Karpas-422 (cell line): ENCODE measurements at places on chromosomes 11 and 22.

DNA sequence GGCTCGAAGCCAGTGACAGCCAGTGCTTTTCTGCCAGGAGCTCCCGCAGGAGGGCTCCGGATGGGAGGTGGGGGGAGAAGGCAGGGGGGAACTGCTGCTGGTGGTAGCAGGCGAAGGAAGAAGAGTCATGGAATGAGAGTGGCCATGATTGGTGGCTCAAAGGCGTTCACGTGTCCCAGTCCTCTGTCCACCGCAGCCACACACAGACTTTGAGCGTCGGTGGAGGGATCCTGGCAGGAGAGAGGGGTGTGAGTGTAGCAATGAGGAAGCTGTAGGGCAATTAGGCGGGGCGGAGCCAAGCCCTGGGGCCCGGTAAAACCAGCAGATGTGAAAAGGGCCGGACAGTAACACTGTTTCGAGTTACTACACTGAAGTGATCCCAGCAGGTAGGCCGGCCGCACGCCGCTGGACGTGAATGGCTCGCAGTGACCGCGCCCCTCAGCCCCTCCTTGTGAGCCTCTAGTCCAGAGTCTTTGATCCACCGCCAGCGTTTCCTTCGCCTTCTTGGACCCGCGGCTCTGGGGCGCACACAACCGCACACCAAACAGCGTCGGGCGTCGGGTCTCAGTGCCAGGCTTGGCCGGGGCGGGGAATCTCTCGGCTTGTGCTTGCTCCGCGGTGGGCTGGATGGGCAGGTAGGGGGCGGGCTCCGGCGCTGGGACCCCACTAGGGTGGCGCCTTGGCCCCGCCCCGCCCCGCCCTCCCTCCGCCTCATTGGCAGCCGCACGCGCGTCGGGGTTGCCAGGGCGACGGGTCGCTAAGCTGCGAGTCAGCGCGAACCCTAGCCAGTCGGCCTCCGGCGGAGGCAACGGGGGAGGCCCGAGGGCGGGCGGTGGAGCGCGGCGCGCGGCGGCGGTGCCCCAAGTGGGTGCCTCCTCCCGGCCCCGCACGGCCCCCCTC lies at the start of gene LRRC10B:
Gene LRRC10B (plus strand): TSS at position 788 of the 900 bp plus-strand sequence. CDS start 250 bp downstream, outside the sequence.
- H3K4me1 ChIP-seq, result peaks cover 15% of the 10 kb centered on the region
- H3K27ac ChIP-seq, result no peak within 1 kb of the TSS
- no peaks in the 10 kb centered on the region; the same call in 1 of the 2 replicates for H3K27me3 ChIP-seq

DNA sequence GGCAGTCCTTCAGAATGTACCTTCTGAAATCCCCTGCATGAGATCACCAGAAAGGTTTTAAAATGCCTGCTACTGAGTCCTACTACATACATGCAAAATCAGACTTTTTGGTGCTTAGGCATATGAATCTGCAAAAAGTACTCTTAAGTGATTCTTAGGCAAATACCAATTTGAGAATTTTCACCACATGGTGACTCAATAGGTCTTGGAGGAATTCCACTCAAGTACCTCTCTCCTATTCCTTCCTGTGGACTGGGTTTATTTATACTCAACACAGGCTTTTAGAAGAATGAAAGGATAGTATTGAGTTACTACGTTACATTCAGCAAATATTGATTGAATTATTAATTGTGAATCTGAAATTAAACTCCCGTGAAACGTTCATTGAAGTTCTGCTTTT lies 223.9 kb downstream of the CNTN5 start:
- H3K27ac ChIP-seq, result no peak overlapping the region
- no peaks in the 10 kb centered on the region for H3K4me1 ChIP-seq
- DNase-seq, result no peak
- no peaks in the 10 kb centered on the region for H3K36me3 ChIP-seq

DNA sequence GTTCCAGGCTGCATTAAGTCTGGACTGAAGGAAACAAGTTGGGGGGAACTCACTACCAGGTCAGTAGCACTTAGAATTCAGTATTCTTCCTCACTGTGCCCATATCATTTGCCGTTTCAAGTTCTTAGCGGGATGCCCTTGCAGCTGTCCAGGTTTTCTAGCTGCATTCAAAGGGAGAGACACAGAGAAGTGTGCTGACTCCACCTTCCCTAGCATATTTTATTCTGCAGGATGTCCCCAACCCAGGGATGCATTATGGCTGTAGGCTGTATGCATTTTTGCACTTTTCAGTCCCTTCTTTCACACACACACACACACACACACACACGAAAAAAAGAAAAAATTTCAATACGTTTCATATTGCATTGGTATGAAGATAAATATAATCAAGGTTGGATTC lies 35.8 kb upstream of the MAPK1 start:
- H3K27ac ChIP-seq, result no peak overlapping the region
- H3K4me3 ChIP-seq, result no peak overlapping the region
- H3K36me3 ChIP-seq, result no peaks in the 10 kb centered on the region
- H3K4me1 ChIP-seq, result no peaks in the 10 kb centered on the region
- no peaks in the 10 kb centered on the region for H3K27me3 ChIP-seq

DNA sequence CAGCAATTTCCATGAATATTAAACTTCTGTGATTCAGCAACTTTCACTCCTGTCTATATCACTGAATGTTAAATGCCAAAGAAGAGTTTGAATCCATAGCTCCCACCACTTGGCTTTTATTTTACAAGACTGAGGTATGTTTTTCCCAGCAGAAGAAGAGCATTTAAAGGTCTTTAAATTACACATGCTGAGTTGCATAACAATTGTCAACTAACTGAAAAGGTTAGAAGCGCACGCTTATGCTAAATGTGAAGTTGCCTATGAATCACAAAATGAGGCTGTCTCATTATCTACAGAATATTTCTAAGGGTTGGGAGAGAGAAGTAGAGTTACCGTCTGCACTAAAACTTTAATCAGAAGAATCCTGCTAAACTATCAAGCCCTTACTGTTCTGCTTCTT lies 1086.3 kb downstream of the FAM181B start:
- no peaks in the 10 kb centered on the region for H3K27me3 ChIP-seq
- no peak overlapping the region for H3K4me3 ChIP-seq
- no peak for DNase-seq
- no peak overlapping the region for H3K27ac ChIP-seq
- no peaks in the 10 kb centered on the region for H3K4me1 ChIP-seq

- H3K27ac ChIP-seq, result no peak overlapping the region
- H3K36me3 ChIP-seq, result no peaks in the 10 kb centered on the region
- H3K27me3 ChIP-seq, result no peaks in the 10 kb centered on the region
- H3K4me1 ChIP-seq, result no peaks in the 10 kb centered on the region
- H3K4me3 ChIP-seq, result no peak overlapping the region
- no peak for DNase-seq
Observed at GRCh38 chr11:114131461-114131864, 72.0 kb downstream of the ZBTB16 start.

DNA sequence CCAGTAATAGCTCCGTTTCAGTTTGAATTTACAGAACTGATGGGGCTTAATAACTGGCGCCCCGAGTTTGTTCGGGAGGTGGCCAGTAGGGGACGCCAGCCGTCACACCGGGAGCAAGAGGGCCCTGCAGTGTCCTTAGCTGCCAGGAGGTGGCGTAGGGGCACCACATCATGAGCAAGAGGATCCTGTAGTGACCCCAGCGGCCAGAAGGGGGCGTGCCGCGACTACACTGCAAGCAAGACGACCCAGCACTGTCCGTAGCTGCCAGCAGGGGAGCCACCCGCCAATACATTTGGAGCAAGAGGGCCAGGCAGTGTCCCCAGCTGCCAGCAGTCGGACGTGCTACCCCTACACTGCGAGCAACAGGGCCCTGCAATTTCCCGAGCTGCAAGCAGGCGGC lies 663.7 kb upstream of the B3GAT1 start:
- no peak overlapping the region for H3K4me3 ChIP-seq
- H3K36me3 ChIP-seq, result no peaks in the 10 kb centered on the region
- no peak overlapping the region for H3K27ac ChIP-seq
- DNase-seq, result peak; percentile 81
- no peaks in the 10 kb centered on the region for H3K4me1 ChIP-seq

DNA sequence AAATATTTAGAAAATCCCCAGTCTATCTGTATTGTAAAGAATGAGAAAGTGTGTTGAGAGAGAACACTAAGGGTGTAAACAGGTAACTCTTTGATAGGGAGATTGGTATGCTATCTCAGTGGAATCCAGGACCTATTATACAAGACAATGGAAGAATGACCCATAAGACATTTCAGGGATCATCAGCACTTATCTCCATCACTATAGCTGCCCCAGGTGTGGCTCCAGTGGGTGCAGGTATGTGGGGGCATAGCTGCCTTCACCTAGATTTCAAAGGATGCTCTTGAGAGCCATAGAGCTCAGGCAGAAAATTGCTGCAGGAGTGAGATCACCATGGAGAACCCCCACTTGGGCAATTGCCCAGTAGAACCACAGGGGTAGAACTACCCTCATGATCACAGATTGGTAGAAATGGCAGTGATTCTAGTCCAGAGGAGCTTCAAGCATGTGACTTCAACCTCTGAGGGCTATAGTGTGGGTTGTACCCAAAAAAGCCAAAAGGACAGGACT lies 252.3 kb upstream of the TBCEL start:
- H3K27me3 ChIP-seq, result no peaks in the 10 kb centered on the region
- no peak overlapping the region for H3K4me3 ChIP-seq
- H3K4me1 ChIP-seq, result no peaks in the 10 kb centered on the region

DNA sequence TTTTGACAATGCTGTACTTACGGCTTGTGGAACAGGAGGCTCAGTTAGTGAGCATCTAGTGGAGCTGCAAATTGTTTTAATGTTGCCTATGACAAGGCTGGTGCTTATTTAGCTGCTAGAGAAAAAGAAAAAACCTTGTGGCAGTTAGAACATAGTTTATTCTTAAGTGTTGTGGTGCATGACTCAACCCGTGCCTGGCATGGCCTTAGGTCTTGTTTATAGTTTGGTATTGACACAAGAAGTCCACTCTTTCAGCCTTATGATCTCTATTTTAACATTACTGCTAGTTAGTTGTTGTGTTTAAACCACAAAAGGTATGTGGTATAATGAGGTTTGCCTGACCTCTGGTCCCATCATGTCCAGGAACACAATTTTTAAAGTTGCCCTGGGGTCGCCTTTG lies 744.6 kb downstream of the FAM181B start:
- H3K36me3 ChIP-seq, result no peaks in the 10 kb centered on the region
- no peaks in the 10 kb centered on the region for H3K4me1 ChIP-seq
- no peak for DNase-seq

- no peak overlapping the region for H3K27ac ChIP-seq
- H3K27me3 ChIP-seq, result no peaks in the 10 kb centered on the region
- no peak for DNase-seq
- H3K36me3 ChIP-seq, result no peaks in the 10 kb centered on the region
Observed at GRCh38 chr22:17370766-17371432, 1.6 kb downstream of the CECR2 start.

DNA sequence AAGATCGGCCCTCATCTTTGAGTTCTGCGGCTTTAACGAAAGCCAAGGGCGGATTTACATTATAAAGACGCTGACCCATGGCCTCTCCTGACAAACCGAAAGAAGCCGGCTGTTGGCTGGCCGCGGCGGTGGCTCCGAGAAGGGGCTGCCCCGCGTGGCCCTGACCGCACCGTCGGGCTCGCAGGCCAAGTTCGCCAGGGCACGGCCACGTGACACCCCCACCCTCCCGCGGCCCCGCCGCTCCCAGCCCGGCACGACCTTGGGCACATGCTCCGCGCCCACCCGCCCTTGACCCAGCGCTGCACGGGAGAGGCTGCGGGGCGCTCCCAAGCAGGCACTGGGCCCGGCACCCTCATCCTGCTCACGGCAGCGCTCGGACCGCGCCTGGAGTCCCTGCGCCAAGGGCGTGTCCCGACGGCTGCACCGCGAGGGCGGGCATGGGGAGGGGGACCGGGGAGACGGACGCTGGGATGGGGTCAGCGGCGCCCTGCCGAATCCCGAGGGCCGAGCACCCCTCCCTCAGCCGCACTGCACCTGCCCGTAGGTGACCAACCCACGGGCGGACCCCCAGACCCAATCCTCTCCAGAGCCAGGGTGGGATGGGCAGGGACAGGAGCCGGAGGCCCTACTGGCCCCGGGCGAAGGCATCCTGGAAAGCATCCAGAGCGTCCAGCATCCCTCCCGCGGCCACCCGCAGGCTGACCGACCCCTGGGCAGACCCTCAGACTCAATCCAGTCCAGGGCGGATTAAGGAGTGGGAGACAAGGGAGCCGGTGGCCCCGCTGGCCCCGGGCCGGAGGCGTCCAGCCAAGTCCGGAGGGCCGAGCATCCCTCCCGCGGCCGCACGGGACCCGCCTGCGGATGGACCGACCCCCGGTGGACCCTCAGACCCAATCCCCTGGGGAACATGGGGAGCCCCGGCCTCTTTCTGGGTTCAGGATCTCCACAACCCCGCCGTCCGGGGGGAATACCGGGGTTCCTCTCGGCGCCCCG lies 759 bp downstream of the CPT1A start:
- peaks cover 55% of the 10 kb centered on the region for H3K4me1 ChIP-seq
- H3K4me3 ChIP-seq, result peak overlapping the region; percentile 70
- DNase-seq, result peak; percentile 72
- no peaks in the 10 kb centered on the region for H3K36me3 ChIP-seq

DNA sequence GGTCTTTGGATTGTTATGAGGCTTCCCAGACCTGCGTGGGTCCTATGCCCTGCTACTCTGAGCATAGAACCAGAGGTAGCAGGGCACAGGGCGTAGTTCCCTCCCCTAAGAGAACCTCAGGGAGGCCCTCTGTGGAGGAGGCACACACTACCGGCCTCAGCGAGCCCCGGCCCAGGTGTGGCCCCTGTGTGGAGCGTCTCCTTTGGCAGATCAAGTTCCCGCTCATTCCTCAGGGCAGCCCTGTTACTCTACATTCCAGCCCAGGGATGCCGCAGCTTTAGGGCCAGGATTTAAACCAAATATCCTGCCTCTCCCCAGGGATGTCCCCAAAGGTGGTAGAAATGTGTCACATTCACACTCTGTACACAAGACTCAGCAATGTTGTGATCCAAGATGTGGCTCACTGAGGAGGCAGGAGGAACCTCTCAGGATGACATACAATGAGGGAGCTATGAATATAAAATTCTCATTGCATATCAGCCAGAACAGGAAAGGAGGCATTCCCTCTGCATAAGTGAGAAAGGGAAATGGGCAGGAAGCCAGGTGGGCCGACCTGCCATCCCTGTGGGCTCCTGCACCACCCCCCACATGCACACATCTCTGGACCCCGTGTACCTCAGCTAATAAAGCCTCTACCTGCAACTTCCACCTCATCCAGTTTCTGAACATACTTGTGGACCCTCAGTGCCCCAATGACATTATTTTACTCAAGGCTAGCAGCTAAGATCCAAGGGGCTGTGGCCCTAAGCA lies 131.9 kb upstream of the TEAD1 start:
- DNase-seq, result no peak
- no peaks in the 10 kb centered on the region; the same call in 1 of the 2 replicates for H3K27me3 ChIP-seq
- no peak overlapping the region for H3K4me3 ChIP-seq
- H3K4me1 ChIP-seq, result no peaks in the 10 kb centered on the region
- no peaks in the 10 kb centered on the region for H3K36me3 ChIP-seq
- no peak overlapping the region for H3K27ac ChIP-seq
